SK-N-MC (cell line): ENCODE measurements at places on chromosomes 3 and 15.

- no peak for DNase-seq
Observed at GRCh38 chr3:14490831-14491230, 49.3 kb downstream of the GRIP2 start.

DNA sequence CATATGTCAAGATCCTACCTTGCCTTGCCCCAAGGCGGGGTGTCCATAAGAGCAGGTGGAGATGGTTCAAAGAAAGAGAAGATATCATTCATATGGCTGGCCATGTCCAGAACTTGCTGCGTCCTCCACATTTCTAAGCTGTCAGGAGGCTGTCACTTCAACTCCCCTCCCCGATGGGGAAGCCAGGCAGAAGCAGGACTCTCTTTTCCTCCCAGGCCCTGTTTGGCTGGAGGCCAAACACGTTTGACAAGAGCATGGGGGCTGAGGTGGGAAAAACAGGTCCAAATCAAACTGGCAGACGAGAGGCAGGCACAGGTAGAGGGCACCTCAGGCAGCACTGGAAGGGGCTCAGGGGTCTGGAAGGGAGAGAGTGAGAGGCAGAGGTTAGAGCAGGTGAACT lies 37.7 kb downstream of the MESD start:
- DNase-seq, result no peak

DNA sequence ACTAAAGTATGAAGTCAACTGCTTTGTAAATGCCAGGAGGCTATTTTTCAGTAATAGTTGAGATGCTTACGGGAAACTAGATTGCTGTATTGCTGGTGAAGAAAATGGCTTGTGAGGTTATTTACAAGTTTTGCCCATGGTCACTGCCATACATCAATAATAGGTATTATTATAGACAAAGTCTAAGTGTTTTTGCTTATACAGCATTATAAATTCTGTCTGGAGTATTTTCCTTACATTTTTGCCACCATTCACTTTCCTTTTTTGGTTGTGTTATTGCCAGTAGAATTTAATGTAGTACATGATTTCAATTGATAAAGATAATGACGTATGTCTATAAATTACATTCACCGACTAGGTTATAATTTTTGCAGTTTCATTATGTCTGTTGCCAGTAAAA lies 114.2 kb downstream of the CDIN1 start:
- no peak for DNase-seq

GRCh38 chr3:82133070-82133606 lies 371.7 kb upstream of the GBE1 start:
- DNase-seq, result peak; percentile 10

- DNase-seq, result no peak
Observed at GRCh38 chr3:155730843-155731242, 14.0 kb downstream of the PLCH1 start.

- no peak for DNase-seq
Observed at GRCh38 chr3:194375473-194376240, 6.1 kb upstream of the LRRC15 start.

- DNase-seq, result no peak
Observed at GRCh38 chr3:43413676-43414368, 127.5 kb downstream of the SNRK start.

DNA sequence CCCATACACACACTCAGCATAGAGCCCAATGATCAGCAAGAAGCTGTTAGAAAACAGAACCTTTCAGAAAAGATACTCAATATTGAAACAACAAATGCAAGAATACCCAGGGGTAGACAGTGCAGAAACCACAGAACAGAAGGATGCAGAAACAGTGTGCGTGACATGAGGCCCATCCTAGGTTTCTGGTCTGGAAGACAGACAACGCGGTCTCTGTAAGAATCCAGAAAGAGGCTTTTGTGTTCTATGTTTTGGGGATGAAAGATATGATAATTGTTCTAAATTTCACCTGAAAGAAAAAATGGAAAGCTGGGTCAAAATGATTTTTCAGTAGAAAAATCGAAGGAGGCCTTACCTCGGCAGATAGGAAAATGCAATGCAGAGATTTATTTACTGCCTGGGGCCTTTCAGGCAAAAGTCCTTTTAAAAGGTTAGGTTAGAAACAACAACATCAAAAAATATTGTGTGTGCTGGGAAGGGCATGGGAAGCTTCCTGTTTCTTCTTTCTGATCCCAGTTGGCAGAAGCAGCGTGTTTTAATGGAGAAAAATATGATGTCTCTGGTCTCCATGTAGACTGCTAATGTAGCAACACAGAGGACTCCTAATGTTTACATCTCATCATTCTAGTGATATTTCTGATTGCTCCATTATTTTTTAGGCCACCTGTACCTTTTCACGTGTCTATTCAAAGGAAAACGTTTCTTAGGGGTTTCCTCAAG lies 17.0 kb downstream of the SYNM start:
- no peak for DNase-seq

DNA sequence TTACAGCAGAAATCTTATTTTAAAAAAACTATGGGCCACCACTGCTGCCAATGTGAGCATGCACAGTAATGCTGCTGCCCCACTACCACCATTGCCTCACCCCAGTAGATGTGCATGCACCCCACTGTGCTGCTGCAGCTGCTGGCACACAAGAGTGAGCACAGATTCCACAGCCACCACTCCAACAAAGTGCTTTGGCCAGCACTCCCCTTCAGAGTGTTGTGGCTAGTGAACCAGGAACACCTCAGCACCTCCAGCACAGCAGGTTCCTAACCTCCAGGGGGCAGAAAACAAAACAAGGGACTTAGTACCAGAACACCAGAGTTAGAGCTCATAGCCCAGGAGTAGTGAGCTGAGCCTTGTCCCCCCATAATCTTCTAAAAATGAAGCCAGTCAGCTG lies 629.6 kb downstream of the PYDC2 start:
- no peak for DNase-seq

GRCh38 chr15:34713635-34714034 lies 41.2 kb downstream of the GJD2 start:
- no peak for DNase-seq

GRCh38 chr3:50519471-50520089 lies 16.1 kb upstream of the CACNA2D2 start:
- DNase-seq, result no peak

DNA sequence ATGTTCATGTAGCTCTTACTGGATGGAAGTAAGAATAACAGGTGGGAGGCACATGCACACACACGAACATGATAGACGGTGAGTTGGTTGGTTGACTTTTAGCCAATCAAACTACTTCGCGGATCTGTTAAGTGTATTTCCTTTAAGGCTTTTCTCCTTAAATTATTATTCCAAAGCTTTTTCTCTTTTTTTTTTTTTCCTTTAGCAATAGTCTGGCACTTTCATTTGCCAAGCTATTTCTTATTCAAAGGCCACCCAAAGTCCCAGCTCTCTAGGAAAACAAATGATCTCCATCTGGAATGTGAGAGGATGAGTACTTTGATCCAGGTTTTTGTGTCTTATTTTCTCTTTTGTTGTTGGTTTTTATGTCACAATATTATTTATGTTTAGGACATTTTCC lies 141.1 kb downstream of the TPRG1 start:
- no peak for DNase-seq

DNA sequence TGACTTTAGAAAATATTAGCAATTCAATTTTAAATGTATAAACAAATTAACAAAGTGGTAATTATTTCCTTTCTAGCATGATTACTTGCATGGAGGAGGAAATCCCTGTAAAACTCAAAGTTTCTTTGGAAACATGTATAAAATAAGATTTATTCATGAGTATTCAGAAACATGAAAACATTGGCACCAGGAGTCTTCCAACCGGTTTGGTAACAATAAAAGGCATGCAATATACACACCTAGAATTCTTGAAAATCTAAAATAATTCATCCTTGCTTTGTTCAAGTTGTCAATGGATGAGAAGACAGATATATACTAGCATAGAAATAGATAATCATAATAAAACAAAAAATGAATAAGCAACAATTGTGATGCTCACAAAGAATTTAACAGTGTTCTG lies 76.4 kb downstream of the ZPLD1 start:
- DNase-seq, result no peak

DNA sequence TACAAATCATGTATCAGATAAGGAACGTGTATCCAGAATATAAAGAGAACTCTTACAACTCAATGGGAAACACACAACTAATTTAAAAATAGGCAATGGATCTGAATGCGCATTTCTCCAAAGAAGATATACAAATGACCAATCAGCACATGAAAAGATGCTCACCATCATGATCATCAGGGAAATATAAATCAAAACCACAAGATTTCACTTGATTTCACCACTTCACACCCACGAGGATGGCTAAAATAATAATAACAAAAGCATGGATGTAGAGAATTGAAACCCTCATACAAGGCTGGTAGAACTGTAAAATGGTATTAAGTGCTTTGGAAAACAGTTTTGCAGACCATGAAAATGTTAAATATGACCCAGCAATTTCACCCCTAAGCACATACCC lies 26.7 kb upstream of the SLC12A8 start:
- DNase-seq, result no peak

DNA sequence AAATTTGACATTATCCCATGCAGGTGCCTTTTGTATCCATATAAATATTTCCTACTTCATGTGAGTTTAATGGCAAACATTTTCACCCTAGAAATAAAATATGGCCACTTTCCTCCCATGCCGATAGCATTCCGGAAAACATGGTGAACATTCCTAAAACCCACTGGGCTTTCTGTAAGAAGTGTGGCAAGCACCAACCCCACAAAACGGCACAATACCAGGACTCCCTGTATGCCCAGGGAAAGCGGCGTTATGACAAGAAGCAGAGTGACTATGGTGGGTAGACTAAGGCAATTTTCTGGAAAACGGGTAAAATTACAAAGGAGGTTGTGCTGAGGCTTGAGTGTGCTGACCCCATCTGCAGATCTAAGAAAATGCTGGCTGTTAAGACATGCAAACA lies 7.6 kb downstream of the ANXA2 start:
- DNase-seq, result no peak

DNA sequence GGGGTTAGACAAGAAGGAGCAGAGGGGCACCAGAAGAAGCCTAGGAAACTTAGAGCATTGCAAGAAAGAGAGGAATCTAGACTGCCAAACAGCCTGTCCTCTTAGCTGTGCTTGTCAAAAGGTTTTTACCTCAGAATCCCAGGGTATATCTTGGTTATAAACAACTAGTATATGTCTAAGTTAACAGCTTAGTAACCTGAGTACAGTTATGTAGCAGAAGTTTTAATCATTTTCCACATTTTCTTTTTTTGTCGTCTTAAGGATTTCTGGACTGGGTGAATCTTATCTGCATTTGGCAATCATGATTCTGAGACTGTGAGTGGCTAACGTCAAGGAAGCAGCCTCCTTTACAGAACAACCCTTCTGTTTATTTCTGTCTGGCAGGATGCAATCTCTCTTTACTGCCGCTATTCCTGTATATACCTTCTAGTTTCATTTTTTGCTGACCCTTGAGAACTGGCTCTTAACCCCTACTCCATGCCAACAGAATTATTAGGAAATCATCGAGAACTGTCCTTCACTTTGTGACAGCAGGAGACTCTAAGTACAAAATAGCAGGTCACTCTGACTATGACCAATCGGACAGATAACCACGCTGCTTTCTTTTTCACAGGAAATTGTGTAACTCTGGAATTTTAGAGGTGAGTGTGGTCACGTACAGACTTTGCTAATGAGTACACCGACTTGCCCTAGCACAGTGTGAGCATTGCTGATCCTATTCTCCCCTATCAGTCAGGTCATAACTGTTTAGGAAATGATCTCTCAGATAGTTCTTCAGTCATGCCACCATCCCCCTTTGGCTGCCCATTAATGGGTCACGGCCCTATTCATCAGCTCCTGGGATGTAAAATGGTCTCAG lies 3.3 kb upstream of the CP start:
- no peak for DNase-seq

GRCh38 chr3:135752851-135753250 lies 212.7 kb upstream of the PPP2R3A start:
- DNase-seq, result no peak

- DNase-seq, result no peak
Observed at GRCh38 chr3:170765419-170766078, 104.4 kb downstream of the RPL22L1 start.

DNA sequence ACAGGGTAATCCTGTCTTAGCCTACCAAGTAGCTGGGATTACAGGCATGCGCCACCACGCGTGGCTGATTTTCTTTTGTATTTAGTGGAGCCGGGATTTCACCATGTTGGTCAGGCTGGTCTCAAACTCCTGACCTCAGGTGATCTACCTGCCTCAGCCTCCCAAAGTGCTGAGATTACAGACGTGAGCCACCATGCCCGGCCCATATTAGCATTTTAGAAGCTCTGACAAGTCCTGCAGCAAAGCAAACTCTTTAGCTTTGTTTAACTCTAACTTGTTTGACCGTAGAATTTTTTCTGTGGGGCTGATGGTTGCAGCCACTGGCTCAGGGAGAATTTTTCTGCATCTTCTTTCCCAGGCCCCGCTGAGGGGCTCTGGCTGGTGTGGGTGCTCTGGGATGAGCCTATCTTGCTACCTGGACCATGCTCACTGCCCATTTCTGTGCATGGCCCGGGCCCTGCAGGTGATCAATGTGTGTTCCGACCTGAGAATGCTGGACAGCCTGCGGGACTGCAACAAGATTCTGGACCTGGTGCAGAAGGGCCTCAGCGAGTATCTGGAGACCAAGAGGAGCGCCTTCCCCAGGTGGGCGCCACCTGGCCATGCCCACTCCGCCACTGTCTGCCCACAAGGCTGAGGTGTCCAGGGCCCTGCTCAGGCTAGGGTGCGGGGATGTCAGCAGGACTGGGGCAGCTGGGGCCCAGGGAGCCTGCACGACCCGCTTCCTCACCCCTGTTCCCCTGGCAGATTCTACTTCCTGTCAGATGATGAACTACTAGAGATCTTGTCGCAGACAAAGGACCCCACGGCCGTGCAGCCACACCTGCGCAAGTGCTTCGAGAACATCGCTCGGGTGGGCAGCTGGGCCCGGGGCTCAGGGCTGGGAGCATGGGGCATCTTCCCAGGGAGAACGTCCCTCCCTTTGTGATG lies 41.3 kb downstream of the DNAH1 start:
- no peak for DNase-seq

DNA sequence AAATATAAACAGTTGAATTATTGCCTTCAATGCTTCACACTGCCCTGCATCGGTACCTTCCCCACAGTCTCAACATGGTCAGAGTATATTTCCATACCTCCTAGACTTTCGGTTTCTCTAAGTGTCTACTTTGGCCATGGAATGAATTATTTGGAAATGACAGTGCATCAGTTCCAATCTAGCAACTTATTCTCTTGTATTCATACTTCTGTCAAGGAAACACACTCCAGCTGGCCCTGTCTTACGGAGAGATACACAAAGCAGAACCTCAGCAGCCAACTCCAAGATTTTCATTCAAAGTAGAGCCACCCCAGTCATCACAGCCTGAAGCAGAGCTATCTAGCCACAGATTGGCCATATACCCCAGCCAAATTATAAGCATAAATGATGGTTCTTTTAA lies 518.4 kb upstream of the UBE2E2 start:
- DNase-seq, result no peak
